Caudate nucleus (tissue), 63 donors: ENCODE measurements at places on chromosomes 7 and 10.

DNA sequence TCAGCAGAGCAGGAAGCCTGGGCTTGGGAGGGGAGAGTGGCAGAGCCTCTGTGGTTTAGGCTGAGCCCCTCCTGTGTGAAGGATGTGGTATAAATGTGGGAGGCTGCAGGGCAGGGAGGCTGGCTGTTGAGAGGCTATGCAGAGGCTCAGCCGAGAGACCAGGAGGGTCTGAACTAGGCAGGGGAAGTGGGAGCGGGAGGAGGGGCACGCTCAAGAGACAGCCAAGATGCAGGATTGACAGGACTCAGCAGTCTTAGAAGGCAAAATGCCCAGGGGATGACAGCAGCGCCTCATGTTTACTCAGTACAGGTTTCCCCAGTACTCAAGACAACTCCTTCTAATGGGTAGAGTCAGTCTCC is 24.3 kb downstream of the BTBD16 start:
- no peak for DNase-seq

- no peak for DNase-seq
These were observed 297.9 kb downstream of the GATA3 start for GRCh38 chr10:8352171-8353075.

- no peak for DNase-seq
These were observed 606 bp downstream of the PALD1 start for GRCh38 chr10:70479165-70479581.

- no peak for DNase-seq
These were observed 375.3 kb upstream of the NFE2L3 start for GRCh38 chr7:25776744-25777123.

DNA sequence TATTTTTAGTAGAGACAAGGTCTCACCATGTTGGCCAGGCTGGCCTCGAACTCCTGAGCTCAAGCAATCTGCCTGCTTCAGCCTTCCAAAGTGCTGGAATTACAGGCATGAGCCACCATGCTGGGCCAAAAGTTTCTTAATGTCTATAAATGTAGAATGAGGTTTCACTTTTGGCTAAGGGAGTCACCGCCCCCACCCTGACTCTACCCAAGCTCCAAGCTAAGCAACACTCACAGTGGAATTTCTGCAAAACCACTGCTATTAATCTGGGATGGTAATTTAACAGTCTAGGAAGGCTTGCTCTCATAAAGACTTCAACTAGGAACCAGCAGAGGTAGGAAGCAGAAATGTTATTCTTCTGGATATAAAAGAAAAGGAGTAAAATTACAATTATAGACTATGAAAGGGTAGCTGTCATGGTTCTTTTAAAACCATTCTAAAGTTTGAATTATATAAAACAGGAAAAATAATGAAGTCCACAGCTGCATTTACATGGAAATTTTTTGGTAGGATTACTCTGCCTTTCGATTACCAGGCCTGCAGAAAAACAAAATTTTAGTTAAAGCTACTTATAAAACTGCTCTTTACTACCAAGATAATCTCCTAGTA is 211.6 kb downstream of the SFMBT2 start:
- no peak for DNase-seq

GRCh38 chr7:64838691-64839090 is 44.5 kb downstream of the ZNF138 start:
- DNase-seq = no peak

DNA sequence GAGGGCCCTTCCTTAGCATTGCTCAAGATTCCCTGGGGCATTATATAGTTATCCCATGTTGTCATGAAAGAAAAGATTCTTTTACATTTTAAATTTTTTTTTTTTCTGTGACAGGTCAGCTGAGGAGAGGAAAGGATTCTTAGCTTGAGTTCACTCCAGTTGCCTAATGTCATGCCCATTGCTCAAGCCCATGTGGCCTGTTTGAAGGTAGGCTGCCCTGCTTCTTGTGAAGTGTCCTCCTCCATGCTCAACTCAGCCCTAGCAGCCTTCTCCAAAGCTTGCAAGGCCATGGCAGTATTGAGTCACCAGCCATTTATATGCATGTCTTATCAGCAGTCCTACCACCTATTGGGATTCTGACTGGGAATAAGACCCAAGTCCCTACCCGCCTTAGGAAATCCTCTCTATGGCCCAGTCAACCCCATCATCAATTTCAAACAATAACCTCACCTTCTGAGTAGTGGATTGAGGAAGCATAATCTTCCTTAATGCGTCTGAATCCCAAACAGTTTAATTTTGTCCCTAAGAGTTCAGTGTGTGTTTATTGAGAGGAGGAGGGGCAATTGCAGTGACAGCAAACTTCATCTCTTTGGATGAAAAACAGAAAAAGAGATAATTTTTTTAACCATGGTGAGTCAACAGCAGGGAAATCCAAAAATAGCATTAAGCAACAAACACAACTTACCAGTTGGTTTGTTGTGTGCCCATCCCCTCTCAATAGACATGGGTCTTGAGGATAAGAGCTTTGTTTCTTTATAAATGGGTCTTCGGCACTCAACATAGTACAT is 38.6 kb upstream of the WASL start:
- DNase-seq = no peak

- DNase-seq = no peak
These were observed 22.3 kb upstream of the RHBDD2 start for GRCh38 chr7:75856536-75856935.

- no peak for DNase-seq
These were observed 44.9 kb downstream of the ANXA8 start for GRCh38 chr10:47438857-47439474.

DNA sequence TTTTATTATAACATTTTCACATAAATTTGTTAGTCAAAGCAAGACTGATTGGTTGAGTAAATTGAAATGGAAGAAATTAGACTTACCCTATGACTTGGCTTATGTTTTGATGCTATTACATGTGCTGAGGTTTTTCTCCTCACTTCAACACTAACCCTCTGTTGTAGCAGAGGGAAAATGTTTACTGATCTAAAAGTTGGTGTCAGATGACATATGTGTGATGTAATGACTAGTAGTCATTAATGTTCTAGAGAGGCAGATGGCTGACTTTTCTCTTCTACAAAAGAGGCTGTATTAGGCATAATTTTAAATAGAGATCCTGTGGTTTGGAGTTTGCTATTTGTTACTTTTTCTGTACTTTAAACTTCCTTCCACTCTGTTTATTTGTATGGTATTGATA is 266.0 kb downstream of the BBS9 start:
- DNase-seq = no peak

GRCh38 chr10:4020631-4021030 is 235.6 kb upstream of the KLF6 start:
- no peak for DNase-seq

- no peak for DNase-seq
These were observed 995.2 kb downstream of the ANKRD7 start for GRCh38 chr7:119219663-119220062.

DNA sequence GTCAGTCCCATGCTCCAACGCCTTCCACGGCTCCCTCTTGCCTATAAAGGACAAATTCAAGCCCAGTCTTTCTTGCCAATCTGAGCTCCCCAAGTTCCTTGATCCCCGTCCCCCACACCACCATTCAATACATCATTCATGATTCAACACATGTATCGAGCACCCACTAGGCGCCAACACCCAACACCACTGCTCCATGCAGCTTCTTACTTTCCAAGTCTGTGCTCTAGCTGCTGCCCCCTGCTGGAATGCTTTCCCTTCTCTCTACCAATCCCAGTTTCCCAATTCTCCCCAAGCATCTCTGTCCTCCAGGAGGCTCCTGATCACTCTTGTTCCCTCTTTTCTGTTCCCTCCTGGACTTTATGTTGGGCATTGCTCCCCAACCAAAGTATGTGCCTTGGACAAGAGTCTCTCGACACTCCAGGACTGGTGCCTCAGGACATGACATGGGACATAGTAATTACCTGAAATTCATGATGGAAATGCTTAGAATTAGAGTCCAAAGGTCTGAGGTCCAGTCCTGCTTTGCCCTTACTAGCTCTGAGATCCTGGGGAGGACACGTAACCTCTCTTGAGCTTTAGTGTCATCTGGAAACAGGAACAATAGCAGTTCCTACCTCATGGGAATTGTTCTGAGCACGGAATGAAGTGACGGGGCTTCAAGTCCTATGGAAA is 172.7 kb downstream of the NEURL1 start:
- DNase-seq = no peak

DNA sequence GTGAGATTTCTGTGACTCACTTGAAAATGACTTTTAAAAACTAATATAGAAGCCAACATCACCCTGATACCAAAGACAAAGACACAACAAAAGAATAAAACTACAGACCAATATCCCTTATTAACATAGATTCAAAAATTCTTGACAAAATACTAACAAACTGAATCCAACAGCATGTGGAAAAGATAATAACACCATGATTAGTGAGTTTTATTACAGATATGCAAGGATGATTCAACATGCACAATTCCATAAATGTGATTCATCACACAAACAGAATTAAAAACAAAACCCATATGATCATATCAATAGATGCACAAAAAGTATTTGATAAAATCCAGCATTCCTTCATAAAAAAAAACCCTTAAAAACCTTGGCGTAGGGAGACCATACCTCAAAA is 6.5 kb downstream of the MGAM start:
- DNase-seq = no peak

DNA sequence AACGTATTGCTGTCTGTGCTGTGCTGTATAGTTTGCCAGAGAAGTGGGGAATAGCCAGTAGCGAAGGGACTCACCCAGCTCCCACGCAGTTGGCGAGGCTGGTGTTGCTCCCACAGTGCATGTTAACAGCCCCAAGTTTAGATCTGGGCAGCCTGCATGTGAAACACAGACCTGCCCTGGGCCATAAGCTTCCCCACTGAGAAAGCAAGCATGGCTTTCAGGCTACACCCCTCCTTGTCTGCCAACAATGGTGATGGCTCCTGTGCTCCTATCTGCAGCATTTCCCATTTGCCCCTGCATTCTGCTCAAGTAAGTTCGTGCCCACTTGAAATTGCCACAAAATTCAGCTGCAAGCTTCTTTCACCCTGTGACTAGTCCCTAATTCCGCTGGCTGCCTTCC is 57.5 kb downstream of the IPMK start:
- DNase-seq = no peak

- DNase-seq = no peak
These were observed 387.3 kb downstream of the HPSE2 start for GRCh38 chr10:98848361-98848760.

GRCh38 chr7:43491984-43492383 is 90.9 kb upstream of the STK17A start:
- DNase-seq = no peak

- DNase-seq = no peak
These were observed 269.3 kb downstream of the DNAJB6 start for GRCh38 chr7:157606140-157606539.

- no peak for DNase-seq
These were observed 83.8 kb downstream of the PDGFA start for GRCh38 chr7:435630-436366.

- no peak for DNase-seq
These were observed 56.7 kb downstream of the GRK5 start for GRCh38 chr10:119263951-119264617.

GRCh38 chr7:97174303-97174702 is 56.8 kb downstream of the SDHAF3 start:
- DNase-seq = no peak

- DNase-seq = no peak
These were observed 443.2 kb upstream of the SEMA3A start for GRCh38 chr7:84637568-84638338.

GRCh38 chr10:129417870-129418269 is 49.2 kb upstream of the MGMT start:
- DNase-seq = no peak

- no peak for DNase-seq
These were observed 22.4 kb downstream of the ZFAND2A start for GRCh38 chr7:1137517-1138167.

DNA sequence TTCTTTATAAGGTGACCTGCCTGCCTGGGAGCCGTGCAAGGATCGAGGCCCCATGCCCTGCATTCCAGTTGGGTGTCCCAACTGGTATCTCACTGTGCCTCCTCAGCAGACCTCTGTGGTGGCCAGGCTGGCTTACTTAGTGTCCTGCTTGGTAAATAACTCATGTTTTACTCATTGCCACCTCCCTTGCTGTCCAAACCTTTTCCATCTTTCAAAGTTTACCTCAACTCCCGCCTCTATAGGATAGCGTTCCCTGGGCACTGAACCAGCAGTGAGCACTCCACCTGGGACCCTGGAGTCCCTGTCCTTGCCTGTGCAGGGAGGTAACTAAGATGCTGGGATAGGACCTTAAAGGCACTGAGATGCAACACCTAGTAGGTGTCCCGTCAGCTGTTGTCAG is 33.6 kb downstream of the SLC18A2 start:
- no peak for DNase-seq

- DNase-seq = no peak
These were observed 541.3 kb downstream of the LRMDA start for GRCh38 chr10:75972491-75973276.

DNA sequence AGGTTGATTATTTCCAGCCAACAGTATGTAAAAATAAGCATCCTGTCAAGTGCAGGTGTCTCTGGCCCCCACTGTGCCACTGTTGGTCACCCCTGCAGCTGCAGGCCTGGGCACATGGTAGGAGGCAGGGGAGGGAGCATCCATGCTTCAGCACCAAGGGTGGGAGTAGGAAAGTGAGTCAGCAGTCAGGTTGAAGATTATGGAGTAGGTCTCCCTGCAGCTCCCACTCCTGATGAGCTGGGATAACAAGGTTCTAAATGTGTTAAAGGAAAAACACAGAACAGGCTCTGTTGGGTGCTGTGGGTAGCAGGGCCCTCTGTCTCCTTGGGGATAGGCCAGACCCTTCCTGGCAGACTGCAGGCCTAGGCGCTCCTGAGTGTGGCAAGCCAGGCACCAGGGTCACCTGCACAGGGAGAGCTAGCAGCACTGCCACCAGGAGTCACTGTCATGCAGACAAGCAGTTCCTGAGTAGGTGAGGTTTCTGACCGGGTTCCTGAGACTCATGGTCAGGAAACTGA is 59.3 kb downstream of the NUDCD3 start:
- DNase-seq = no peak

DNA sequence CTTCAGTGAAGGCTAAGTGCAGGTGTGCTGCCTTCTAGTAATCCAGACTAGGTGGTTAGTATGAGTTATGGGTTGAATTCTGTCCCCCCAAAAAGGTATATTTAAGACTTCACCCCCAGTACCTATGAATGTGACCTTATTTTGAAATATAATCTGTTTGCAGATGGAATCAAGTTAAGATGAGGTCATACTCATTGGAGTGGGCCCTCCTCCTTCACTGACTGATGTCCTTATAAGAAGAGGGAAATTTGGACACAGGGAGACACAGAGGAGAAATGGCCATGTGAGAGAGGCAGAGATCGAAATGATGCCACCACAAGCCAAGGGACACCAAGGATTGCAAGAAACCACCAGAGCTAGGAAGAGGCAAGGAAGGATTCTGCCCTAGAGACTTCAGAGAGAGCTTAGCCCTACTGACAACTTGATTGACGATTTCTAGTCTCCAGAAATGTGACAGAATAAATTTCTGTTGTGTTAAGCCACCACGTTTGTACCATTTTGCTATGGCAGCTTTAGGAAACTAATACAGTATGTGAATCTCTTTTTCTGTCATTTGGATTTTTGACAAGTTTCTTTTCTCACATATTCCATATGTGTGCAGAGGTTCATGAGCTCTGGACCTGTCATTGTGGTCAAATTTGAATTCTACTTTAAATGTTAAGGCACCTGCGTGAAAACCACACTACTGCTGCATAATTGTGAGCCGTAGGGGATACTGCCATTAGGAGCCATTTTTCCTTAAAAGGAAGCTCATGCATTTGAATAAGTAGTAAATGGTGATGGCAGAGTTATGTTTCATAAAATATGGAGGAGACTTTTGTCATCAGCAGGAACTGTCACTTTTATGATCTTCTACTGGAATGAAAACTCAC is 2.6 kb upstream of the RPA3 start:
- DNase-seq = no peak
